ENCODE measurements at places on chromosomes 16 and 17. TPM values are rescaled to one million over a fixed set of nuclear protein-coding genes. Genes with fewer than 3 reads are reported as not detected.

Gene NT5C3B
- total RNA-seq, result 29.0 TPM

Gene MYH2
- total RNA-seq, result not detected

Gene REXO5
- 25.7 TPM for total RNA-seq

Gene MYOCD
- total RNA-seq, result not detected

Gene ERAL1
- total RNA-seq, result 48.5 TPM

Gene NLRP1
- total RNA-seq, result 45.0 TPM

Gene PIMREG
- 16.9 TPM for total RNA-seq

Gene WNT3
- total RNA-seq, result 0.12 TPM

Gene ABCA10
- total RNA-seq, result 0.22 TPM

Gene CDH1
- total RNA-seq, result 2.4 TPM

Gene SOST
- total RNA-seq, result not detected

DNA sequence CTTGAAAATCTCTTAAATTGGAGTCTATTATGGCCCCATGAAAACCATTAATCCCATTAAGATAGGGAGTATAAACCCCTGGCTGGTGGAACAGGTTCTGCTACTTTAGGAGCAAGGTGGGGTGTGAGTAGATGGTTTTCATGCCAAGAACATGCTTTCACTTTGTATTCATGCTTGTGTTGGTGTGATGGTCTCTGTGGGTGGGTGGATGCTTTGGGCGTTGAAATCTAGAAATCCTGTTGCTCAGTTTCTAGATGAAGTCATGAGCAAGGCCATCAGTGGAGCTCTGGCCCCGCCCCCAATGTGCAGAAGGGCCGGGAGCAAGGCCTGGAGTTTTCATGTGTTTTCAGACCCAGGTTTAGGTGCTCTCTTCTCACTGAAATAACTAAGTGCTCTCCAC, 20.1 kb downstream of the PLD6 start:
- peak; percentile 85 for DNase-seq

DNA sequence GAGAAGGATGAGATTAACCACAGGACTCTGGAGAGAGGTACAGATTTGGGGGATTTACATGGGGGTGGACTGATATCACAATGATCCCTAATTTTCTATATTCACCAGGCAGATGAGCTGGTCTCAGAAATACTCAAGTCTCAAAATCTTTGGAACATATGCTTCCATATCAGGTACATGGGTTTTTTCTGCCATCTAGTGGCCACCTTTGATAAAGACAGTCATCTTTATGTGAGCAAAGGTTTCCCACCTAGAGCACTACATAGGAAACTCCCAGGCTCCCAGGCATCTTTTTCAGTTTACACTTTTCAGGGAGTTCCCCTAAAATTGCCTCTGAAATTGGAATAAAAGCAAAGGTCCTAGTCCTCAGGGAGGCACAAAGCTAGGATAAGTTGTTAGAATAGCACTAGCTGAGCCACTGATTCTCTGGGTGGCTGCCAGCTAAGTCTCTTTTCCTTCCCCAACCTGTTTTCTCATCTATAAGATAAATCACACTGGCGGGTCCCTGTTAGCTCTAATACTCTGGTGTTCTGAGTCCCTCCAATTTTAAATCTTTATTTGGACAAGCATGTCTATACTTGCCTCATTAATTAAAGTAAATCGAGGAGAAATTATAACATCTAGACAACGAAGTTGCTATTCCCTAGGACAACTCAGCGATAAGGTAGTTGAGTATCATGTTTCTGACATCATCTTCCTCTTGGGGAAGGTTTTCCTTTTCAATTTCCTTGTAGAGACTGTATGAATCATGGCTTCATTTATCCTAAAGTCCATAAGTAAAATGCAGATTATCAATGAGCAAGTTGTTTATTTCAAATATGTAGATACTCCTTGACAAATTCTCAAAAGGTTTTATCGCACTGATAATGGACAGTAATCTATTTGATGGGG, 19.0 kb upstream of the MON1B start:
- no peak for DNase-seq

- DNase-seq, result no peak
These were observed 145.0 kb downstream of the SEC14L1 start for GRCh38 chr17:77285594-77286390.

GRCh38 chr16:35562471-35562870, 2103.1 kb downstream of the TP53TG3F start:
- no peak for DNase-seq

- no peak for DNase-seq
These were observed 138.2 kb upstream of the COX10 start for GRCh38 chr17:13931111-13931526.

DNA sequence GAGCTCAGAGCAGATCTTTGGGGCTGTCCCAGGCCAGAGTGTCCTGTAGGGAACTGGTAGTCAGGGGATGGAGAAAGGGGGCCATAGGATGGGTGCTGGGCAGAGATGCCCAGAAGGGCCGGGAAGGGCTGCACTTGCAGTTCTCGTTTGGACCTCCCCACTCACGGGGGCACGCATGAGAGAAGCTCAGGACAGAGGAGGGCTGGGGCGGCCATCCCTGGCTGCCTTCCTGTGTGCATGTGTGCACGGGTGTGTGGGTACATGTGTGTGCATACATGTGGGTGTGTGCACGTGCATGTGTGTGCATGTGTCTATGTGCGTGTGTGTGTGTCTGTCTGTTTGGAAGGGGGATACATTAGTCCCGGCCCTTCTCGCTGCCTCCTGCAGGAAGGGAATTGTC, 73.3 kb downstream of the COG7 start:
- DNase-seq, result no peak

GRCh38 chr17:3213587-3213986, 6.1 kb downstream of the OR1A1 start:
- no peak for DNase-seq

GRCh38 chr16:54366943-54367342, 80.4 kb upstream of the IRX3 start:
- no peak for DNase-seq

DNA sequence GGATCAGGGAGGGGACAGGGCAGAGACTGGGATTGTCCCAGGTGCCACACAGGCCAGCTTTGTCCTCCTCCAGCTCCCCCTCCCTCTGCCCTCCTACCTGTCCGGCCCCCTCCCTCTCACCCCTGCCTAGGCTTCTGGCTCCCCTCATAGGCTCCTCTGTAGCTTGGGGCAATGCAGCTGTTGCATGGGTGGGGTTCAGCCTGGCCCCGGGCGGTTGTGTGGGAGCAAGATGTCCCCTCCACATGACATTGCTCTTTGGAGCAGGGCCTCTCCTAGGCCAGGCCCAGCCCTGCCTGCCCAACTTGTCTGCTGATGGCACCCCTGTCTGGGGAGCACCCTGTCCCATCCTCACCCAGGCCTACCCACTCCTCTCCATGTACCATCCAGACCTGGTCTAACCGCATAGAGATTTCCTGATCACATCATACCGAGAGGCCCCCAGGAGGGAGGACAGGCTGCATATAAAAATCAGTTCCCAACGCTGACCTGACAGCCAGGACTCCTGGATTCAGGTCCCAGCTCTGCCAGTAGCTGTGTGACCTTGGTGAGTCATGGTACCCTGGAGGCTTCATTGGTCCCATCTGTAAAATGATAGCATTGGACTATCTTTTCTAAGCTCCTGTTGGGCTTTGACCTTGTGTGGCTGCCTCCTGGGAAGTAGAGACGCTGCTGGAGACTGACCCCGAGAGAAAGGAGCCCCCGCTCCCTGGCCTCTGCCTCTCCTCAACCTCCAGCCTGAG, 48.8 kb upstream of the DLX4 start:
- no peak for DNase-seq

DNA sequence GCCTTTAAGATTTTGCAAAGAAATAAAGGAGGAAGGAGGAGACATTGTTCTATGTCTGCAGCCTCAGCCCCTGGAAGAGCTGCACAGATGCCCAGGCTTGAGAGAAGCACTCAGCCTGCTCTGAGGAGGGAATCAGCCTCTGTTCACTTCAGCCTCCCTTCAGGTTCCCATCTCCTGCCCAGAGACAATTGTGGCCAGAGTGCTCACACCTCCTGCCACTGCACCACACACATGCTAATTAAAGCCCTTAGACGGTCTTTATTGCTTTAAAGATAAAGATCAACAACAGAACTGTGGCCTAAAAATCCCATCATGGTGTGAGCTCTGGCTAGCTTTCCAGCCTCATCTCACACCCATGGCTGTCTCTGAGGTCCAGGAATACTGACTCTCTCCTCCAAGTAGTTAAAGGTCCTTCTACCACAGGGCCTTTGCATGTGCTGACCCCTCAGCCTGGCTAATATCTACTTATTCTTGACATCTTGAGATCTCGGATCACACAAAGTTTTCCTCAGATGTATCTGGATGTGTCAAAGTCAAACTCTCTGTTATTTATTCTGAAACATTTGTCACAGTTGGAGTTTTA, 33.8 kb downstream of the CHD9NB start:
- no peak for DNase-seq

- no peak for DNase-seq
These were observed 1.5 kb upstream of the RNF157 start for GRCh38 chr17:76241691-76242255.

GRCh38 chr17:81309140-81309858, 14.2 kb upstream of the SLC38A10 start:
- DNase-seq, result peak; percentile 38

DNA sequence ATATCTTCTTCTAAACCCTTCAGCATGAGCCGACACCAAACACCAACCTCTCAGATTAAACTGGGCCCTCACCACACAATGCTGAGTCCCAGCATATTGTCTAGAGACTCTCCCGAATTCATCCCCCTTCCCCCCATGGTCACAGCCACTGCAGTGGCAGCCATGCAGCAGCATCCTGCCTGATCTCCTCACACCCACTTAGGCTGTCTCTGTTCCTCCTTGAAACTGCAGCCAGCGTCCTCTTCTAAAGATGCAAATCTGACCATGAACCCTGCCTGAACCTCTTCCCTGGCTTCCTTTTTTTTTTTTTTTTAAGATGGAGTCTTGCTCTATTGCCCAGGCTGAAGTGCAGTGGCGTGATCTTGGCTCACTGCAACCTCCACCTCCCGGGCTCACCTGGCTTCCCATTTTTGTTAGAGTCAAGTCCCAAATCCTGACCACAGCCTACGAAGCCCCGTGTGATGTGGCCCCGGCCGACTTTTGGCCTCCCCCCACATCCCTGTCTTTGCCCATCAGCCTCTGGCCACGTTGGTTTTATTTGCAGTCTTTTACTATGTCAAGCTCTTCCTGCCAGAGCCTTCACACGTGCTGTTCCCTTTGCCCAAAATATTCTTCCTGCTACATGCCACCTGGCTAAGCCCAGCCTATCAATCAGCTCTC, 2.8 kb downstream of the FA2H start:
- no peak for DNase-seq

- peak; percentile 38 for DNase-seq
These were observed 19.1 kb downstream of the NPTX1 start for GRCh38 chr17:80457236-80457856.

- peak; percentile 74 for DNase-seq
These were observed 651 bp upstream of the EIF1 start for GRCh38 chr17:41687828-41688640.

- DNase-seq, result no peak
These were observed 18.0 kb downstream of the KCTD2 start for GRCh38 chr17:75064867-75065561.

DNA sequence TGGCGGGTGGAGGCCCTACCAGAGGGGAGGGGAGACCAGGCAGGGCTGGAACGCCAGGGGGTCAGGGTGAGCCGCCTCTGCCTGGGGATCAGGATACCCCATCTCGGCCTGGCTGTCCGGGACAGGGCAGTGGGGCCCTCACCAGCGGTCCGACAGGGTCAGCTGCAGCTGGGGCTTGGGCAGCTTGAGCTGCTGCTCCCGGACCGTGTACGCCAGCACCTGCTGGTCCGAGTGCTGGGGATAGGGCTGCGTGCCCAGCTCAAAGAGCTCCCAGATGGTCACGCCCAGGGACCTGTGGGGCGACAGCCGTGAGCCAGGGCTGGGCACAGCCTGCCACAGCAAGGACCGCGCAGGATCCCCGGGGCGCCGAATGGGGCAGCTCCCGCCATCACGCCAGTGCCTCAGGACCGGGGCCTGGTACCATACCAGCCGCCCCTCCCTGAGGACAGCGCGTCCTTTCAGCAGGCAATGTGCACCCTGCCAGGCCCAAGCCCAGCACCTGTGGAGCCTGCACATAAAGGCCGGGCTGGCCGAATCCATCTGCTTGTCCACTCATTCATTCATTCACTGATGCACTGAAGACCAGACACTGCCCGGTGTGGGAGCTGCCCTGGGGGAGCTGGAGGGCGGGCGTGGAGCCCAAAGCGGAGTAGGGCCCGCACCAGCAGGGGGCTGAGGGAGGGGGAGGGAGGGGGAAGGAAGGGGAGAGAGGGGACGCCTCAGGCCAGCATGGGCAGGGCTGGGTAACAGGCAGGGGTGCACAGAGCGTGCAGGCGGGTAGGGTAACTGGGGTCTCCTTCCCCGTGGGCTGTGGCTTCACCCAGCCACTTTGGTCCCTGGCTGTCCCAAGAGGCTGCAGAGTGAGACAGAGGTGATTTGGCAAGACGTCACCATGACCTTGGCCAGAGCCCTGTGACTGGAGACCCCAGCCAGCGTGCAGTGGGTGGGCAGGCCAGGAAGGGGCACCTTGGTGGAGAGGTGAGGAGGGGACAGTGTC, 42.0 kb upstream of the PVALEF start:
- no peak for DNase-seq

DNA sequence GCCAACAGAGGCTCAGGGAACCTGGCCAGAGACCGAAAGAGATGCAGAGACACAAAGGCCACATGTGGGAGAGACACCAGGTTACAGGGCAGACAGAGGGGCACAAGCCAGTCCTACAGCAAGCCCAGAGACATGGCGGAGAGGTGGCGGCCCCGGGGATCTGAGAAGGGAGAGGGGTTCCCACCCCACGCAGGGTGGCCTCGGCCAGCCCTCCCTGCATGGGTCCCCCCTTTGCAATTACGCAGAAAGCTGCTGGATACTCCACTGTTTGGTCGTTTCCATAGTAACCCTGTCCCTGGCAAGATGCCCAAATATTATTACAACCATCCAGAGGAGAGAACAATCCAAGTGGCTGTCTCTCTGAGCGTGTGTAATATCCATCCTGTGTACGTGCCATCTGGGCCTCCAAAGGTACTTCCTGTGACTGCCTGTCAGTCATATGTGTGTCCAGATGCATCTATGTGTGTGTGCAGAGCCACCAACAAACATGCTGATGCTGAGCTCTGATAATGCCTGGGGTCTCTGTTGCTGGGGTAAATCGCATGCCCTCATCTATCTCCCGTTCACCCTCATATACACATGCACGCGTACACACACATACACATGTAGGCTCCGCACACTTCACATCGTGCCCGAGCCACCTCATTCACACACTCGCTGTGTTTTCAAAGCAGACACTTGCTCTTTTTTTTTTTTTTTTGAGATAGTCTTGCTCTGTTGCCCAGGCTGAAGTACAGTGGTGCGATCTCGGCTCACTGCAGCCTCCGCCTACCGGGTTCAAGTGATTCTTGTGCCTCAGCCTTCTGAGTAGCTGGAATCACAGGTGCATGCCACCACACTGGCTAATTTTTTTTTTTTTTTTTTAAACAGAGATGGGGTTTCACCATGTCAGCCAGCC, 5.5 kb downstream of the PCGF2 start:
- DNase-seq, result no peak

DNA sequence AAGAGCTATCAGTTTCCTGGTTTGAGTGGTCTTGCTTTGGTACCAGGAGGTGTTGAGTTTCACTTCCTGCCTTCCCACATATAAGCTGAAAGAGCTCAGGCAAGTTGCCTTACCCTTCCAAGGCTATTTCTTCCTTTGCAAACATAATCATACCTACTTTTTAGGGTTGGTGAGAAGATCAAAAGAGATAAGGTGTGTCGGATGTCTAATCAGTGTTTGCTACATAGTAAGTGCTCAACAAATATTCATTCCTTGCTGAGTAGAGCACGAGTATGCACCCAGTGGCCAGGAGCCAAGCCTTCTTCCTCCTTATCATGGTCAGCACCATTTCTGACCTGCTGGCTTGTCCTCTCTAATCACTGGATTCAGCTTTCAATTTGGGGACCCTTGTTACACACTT, 12.7 kb upstream of the TMEM98 start:
- DNase-seq, result no peak

Measured in activated CD4-positive, alpha-beta memory T cell treated with anti-CD3 and anti-CD28 coated beads for 36 hours (primary cell).